ENCODE measurements at places on chromosomes 6 and 20.
A peak's percentile ranks its signal among the peaks of the same experiment; 100 is the strongest.

DNA sequence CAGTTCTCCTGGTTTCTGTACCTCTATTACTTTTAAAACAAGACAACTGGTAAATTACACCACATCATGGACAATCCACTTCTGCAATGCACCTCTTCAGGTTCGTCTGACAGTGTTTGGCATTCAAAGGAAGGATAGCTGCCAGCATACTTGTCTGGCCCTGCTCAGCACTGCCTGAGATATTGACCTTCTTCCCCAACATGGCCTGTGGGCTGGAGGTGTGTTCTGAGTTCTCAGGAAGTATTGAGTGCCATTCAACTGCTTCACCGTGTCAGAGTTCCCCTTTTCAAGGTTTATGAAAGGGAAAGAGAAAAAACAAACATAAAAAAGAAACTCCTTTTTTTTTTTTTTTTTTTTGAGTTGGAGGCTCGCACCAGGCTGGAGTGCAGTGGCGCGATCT lies 267.9 kb upstream of the SASH1 start:
- no peak for DNase-seq

DNA sequence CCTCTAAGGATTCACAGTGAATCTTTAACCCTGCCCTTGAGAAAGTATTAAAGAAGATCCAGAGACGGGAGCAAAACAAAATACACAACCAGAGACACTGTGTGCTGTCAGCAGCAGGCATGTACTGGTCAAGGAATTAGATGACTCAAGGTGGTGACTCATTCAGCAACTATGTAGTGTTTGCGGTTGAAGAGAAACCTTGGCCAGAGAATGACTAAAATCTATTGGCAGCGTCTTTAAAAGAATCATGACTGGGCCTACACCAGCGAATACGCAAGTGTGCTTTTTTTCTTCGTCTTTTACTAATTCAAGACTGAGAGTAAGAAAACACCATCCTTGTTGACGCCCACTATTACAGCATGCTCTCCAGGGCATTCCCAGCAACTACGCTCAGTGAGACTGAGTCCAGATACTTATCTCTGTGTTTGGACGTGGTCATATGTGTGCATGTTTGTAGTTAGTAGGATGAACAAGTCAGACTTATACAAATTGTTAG lies 72.4 kb upstream of the BACH2 start:
- DNase-seq, result peak; percentile 86

DNA sequence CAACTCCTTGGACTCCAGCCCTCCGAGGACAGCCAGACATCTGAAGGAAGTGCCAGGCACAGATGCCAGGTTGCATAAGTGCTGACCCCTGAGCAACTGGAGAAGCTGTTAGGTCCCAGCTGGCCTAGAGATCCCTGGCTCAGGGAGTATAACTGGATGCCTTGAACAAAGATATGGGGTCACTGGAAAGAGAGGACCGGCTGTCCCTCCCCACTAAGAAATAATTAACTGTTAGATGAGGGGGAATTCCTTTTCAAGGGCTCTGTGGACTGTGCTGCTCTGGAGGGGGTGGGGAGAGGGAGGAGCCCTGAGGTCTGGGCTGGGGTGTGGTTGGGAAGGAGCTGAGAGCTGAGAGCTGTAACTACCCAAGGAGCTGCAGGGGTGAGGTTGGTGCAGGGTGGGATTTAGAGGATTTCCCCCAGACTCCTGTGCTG lies 39.6 kb downstream of the HLA-F start:
- no peak for DNase-seq

DNA sequence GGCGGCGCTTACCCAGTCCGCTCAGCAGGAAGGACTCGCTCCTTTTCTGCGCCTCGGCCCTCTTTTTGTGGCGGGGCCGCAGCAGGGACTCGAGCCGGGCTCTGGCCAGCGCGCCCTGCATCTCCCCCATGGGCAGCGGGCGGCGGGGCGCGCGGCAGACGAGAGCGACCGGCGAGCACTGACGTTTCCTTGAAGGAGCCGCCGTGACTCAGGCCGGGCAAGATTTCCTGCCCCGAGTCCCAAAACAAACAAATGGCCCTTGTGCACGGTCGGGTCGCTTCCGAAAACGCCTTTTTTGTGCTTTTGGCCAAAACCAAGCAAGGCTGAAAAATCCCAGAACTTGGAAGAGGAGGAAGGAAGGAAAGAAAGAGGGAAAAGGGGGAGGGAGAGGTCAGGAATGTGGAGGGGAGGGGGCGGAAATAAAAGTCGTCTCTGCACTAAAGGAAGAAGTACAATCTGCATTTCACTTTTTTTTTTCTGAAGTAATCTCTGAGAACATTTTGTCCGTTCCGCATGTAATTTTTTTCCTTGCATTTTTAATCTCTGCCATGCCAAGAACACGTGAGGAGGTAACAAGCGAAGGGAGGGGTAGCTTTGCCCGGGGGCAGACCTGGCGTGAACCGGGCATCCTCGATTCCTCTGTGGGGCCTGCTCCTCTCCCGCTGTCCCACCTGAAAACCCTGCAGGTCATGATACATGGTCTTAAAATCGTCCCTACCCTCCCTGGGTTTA lies 123.3 kb upstream of the SLC2A12 start:
- peak; percentile 23 for DNase-seq

DNA sequence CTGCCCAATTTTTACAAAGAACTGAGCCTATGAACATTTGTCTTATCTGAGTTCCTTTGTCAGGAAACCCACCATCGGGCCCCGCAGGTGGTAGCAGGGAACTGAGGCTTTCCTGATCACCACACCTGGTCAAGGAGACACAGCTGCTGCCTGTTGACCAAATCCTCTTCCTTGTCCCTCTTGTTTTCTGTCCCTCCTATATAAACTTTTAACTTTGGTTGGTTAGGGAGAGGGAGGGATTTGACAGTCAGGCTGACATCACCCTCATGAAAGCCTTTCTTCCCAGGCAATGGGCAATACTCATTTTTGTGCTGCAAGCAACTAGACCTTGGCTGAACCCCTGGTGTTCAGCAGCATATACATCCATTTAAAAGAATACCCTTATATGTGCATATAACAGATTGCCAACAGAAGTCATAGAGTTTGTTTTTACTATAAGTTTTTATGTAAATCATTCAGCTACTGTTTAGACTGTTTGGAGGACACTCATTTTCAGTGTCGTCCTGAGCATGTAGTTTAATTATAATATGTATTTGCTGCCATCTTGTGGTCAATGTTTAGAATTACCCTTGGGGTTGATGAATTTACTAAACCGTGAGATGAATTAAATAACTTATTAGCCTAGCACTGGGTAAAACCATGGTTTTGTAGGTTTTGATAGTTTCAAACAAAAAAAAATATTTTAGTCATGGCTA lies 17.0 kb downstream of the CRISP1 start:
- DNase-seq, result peak; percentile 50

GRCh38 chr20:7911586-7912330 lies 28.5 kb downstream of the HAO1 start:
- no peak for DNase-seq

DNA sequence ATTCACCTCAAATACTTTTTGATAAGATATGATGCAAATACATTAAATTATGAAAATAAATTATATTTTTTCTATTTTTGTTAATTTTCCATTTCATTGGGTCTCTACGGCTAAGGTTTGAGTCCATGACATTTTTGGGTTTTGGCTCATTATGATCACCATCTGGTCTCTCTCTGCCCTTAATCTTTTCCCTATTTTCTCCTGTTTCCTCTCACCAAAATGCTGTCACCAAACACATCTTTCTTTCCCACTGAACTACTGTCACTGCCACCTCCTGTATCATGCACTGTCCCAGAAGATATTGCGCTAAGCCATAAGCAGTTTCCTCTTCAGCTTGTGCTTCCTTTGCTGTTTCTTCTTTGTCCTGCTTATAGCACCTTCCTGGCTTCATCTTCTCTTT lies 42.0 kb upstream of the OGFRL1 start:
- DNase-seq, result no peak

DNA sequence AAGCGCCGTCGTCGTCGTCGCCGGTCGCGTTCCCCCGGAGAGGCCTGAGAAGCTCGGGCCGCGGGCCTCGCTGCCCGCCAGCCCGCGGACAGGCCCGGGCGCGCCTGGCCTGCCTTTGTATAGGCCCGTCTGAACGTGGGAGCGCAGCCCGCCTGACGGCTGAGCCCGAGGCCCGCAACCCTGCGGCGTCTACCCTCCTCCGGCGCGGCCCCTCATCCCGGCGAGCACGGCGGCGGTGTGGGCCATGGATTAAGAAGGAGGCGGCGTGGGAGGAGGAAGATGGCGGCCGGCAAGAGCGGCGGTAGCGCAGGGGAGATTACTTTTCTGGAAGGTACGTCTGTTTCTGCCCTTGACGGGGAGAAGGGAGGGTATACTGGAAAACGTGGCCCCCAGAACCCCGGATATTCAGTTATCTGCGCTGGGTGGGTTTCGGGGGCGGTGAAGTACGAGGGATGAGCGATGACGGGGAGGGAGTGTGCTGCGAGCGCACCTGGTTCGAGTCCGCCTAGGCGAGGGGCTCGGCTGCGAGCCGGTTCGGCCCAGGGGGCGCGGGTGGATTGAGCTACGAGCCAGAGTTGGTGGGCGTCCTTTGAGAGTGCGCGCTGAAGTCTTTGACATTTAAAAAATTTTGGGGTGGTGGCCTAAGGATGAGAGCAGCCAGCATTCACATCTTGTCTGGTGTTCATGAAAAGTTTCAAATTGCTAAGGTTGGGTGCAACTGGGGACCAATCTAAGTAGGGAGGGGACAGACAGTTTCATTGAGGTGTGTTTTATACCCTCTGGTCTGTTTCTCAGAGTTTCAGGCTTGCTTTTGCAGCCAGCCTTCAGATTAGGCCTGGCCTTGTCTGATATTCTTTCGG lies 796 bp downstream of the SENP6 start:
- DNase-seq, result peak; percentile 54

DNA sequence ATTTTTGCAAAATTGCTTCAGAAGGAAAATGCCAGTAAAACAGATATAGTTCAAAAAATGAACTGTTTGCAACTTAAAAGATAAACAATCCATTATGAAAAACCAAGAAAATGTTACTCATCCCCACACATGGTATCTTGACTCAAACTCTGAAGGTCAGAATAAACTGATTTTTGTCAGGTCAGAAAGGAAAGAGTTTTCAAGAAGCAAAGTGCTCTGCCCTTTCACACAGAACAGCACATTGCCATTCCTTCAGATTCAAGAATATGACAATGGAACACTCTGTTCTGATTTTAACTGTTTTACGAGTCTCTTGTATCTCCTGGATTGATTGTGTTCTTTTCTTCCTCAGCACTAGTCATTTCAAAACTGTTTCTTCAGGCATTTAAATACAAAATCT lies 33.8 kb upstream of the NT5E start:
- DNase-seq, result no peak

- DNase-seq, result no peak
These were observed 192.4 kb upstream of the HSF2 start for GRCh38 chr6:122207061-122207460.

DNA sequence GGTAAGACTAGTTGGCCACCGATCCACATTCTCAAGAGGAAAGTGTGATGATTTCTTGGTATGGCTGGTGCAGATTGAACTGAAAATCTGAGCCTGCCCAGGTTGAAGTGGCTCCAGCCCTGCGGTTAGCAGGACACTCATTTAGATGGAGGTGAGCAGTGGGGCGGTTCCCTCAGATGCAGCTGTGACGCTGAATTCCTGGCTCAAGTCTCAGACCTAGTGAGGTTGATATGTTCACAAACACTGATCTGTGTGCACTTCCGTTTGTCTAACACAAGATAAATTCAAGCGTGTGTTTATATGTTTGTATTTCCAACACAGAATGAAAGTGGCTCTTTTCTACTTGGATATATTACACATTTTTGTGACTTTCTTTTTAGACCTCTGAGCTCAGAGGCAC lies 83.4 kb upstream of the FRMD1 start:
- DNase-seq, result peak; percentile 69

GRCh38 chr6:46500382-46500781 lies 9.1 kb upstream of the RCAN2 start:
- DNase-seq, result no peak

DNA sequence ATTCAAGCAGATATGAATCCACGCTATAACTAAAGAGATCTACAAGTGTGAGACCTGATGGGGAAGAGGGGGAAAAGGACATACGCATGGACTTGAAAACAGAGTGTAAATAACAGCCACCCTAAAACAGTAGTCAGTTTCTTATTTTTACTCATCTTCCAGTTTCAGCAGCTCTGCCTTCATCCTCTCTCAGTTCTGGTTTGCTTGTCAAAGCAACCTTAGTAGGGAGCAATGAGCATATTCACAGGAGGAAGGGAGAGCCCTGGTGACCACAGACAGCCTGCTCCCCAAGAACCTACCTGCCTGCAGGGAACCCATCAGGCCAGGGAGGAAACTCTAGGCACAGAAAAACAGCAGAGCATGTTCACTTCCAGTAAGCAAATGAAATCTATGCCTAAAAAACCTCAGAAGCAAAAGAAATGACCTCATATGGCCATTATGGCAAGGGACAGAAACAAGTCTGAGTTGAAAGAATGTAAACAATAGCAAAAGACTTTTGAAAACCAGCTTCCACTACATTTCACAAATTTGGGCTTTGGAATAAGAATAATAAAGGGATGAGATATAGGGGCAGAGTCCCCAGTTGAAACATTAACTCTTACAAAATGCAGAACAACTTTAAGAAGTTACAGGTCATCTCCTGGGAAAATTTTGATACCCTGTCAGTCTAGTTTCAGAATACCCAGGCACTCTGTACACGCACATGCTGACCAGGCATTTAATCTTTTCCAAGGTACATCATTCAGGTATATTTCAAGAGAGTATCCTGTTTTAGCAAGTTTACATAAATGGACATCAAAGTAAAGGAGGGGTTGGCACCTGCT lies 120.8 kb upstream of the BCLAF1 start:
- peak; percentile 3 for DNase-seq

DNA sequence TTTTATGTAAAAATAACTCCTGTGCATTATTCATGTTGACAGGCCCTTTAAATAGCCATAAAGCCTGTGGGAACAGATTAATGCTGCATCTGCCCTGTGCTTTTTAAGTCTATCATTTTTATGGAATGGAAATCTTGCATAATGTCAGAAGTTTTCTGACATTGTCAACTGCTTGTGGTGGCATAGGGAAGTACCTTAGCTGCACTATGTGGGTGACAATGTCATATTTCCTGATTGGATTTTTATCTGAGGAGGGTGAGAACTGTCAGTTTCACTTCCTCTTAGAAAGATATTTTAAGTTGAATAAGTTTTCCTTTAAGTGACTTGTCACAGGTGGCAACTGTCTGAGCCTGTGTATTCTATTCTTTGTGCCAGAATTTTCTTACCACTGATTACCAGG lies 267.9 kb downstream of the PLCB1 start:
- DNase-seq, result peak; percentile 82

DNA sequence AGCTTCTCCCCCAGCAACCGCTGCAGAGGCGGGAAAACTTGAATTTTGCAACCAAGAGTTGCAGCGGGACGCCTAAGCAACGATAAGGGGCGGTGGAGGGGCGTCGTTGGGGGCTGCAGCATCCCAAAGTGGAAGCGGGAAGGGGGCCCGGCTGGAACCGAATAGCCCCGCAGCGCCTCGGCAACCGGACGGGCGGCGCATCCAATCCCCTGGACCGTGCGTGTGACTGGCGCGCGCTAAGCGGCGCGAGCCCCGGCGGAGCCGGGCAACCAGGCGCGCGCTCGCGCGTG lies 670 bp upstream of the PARD6B start:
- no peak for DNase-seq
